ENCODE measurements at places on chromosomes 7 and 10.
A peak's percentile ranks its signal among the peaks of the same experiment; 100 is the strongest.

- no peak for DNase-seq
Observed at GRCh38 chr10:117132751-117133231, 5.3 kb downstream of the VAX1 start.

- DNase-seq = no peak
Observed at GRCh38 chr7:114008696-114009095, 89.9 kb upstream of the PPP1R3A start.

DNA sequence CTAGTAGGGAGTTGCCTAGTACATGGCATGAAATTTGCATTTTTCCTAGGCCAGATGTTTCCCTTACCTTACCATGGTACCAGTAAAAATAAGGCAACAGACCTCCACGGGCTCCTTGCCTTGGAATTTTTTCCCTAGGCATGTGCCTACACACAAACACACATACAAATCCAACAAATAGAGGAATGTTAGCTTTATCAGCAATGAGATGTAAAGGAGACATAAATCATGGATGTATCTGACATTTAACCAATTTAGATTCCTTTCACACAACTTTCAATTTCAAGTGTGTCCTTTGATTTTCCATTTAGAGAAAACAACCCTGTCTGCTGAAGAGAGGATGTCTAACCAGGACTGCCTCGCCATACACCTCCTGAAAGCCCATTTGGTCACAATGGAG, 209.7 kb upstream of the SP4 start:
- no peak for DNase-seq

DNA sequence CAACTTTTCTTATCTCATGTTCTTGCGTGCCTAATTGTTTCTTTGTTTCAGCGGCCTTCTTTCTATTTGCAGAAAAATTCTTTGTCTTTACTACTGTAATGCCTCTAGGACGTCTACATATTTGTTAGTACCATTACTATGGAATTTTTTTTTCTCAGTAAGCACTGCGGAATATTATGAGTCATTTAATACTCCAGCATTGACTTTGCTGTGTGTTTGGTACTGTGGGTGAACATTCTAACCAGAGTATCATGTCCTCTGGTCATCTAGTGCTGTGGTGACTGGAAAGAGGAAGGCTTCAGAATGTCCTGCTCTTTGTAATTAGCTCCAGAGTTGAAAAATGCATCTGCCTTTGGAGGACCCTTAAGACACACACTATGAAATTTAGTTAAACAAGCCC, 58.5 kb upstream of the FERD3L start:
- DNase-seq = no peak

GRCh38 chr10:4201866-4202825, 417.1 kb upstream of the KLF6 start:
- no peak for DNase-seq

- DNase-seq = no peak
Observed at GRCh38 chr7:12722636-12723605, 35.5 kb downstream of the ARL4A start.

- DNase-seq = no peak
Observed at GRCh38 chr7:2152646-2153045, 80.1 kb downstream of the MAD1L1 start.

DNA sequence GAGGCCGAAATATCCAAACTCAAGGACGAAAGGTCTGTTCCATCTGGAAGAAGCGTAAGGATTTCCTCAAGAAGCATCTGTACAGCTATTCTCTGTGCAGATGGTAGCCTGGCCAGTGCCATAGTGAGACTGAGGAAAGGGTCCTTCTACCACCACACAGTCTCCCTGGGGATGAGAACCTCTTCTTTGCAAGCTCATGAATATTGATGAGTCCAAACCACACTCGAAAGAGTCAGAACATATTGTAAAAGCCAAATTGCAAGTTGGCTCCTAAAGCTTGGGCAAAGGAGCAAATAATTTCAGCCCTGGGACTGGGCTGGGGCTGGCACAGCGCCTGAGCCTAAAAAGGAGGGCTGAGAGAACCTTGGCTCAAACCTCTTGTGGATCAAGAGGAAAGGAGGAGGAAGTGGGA, 66.1 kb upstream of the PIP4K2A start:
- DNase-seq = no peak

- DNase-seq = no peak
Observed at GRCh38 chr7:105202616-105203015, 186.1 kb downstream of the SRPK2 start.

DNA sequence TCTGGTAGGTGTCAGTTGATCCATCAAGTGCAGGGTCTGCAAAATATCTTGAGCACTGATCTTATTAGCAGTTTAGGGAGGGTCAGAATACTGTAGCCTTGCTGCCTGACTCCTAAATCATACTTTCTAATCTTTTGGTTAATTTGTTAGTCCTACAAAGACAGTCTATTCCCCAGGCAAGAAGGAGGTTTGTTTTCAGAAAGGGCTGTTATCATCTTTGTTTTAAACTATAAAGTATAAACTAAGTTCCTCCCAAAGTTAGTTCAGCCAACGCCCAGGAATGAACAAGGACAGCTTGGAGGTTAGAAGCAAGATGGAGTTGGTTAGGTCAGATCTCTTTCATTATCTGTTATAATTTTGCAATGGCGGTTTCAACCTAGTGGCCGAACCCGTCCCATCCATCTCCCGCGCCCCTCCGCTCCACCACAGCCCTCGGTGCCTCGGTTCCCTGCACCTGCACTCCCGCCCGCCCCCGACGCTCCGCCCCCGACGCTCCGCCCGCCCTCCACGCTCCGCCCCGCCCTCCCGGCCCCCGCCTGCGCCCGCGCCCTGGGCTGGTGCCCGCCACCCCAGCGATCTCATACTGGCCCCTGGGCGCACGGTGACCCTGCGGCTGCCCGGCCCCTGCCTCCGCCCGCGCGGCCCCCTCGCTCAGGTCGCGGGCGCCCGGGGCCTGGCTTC, at the start of gene ADCK2:
TSS of gene ADCK2 (plus strand) at position 564 of the 681 bp plus-strand sequence. CDS start 386 bp downstream, outside the sequence.
- peak; percentile 40 for DNase-seq

GRCh38 chr7:37016064-37016878, 292.0 kb upstream of the AOAH start:
- no peak for DNase-seq

GRCh38 chr7:98215561-98216495, 4.6 kb downstream of the BHLHA15 start:
- no peak for DNase-seq

- no peak for DNase-seq
Observed at GRCh38 chr10:116146372-116147140, 126.5 kb downstream of the GFRA1 start.

- DNase-seq = no peak
Observed at GRCh38 chr10:77403761-77404160, 233.8 kb downstream of the KCNMA1 start.

- DNase-seq = no peak
Observed at GRCh38 chr7:113268757-113269156, 150.4 kb upstream of the SMIM30 start.

GRCh38 chr10:33519130-33519860, 184.8 kb upstream of the NRP1 start:
- DNase-seq = no peak

DNA sequence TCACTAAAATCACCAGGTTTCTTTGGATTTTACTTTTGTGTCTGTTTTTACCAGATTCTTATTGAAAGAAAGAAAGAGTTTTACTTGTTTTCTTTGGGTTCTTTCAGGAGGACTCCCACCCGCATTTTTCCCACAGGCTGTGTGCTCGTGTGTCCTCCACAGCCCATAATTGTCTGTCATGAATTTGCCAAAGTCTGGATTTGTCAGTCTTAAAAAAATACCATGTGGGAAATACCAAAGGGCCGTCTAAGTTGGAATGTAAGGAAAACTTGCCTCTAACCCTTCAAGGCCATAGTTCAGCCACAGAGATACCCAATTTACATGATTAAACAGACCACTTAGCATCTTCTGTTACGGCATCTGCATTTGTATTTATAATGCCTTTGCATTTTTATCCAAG, 41.3 kb upstream of the INHBA start:
- no peak for DNase-seq

DNA sequence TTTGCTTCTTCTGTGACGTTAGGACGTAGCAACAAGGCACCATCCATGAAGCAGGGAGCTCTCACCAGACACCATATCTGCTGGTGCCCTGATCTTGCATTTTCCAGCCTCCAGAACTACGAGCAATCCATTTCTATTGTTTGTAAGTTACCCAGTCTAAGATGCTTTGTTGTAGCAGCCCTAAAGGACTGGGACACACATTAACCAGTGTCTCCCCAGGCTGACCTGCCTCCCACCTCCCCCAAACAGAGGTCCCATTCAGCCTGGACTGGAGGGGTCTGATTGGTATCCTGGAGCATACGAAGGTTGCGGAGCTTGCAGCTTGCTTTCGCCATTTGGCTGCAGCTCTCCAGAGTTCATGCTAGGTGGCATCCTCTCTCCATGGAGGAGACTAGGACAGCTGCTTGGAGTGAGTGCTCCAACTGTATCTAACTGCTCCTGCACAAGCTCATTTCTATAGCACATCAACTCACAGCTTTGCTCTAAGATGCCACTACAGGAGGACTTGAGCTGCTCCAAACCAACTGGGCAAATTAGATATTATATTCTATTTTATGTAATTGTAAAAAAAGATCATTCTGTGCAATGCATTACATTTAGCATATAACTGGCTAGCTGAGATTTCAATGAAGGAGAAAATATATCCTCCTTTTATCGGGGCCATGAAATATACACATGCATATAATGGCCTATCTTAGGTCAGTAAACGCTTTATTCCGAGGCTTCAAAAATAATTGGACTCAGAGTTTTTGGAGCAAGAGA, 8.0 kb upstream of the GRK5 start:
- DNase-seq = no peak

GRCh38 chr10:43125881-43126731, 12.1 kb upstream of the CSGALNACT2 start:
- no peak for DNase-seq

- DNase-seq = no peak
Observed at GRCh38 chr7:27554826-27555225, 107.9 kb downstream of the HIBADH start.

DNA sequence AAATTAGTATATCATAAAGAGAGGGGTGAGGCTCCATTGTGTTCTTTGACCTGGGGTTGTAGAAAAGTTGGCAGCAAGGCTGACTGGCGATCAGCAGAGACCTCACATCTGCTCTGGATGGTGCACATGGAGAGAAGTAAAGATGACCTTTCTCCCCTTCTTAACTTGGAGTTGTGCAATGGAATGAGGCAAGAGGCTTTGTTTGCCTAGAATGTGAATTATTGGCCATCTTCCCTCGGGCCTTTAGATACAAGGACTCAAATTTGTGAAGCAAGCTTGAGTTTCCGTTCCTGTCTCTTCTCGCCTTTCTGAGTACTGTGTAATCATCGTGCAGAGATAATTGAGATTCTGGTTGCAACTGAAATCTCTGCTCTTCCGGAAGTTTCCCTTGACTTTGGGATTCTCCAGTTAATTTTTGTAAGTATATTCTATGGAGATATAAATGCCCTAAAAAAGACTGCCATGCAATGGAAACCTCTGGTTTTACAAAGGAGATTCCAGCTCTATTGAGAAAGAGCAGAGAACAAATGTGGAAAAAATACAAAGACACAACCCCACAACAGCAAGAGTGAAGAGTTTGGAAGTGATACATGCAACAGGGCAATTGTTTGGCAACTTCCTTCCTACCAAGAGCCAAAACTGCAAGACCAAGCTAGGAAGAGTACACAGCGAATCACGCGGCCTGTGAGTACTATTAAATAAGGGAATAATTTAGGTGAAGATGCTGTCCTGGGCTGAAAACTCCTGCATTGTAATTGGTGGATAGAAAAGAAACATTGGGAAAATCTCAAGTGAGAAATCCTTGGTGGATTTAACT, 542.3 kb upstream of the NRP1 start:
- DNase-seq = no peak

DNA sequence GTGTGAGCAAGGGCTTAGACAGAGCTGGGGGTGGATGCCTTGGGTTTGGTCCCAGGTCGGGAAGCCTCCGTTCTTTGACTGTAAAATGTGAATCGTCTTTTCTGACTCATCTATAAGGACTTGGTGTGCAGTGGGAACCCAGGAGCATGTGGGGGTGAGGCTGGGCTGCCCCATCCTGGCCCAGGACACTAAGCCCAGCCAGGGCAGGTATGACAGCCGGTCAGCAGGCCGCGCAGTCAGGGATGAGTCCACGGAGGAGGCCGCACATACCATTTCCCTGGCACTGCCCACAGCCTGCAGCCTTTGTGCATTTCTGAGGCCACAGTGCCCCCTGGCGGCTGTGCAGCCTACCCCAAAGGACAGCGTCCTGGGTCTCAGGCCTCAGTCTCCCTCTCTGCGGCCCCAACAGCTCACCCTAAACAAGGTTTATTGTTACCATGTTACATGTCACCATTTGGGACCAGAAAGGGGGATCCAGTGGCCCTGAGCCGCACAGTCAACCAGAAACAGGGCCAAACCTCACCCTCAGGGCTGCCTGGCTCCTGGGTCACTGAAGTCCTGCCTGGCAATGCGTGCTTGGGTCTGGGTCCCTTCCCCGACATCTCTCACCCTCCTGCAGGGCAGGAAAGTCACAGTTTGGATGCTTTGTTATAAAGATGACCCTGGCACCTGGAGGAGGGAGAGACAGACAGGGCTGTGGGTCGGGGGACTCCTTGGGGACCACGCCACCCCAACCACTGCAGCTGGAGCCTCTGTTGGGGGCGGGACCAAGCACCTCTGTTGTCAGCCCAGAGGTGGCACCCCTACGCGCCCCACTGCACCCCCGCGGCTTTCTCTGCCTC, 14.4 kb upstream of the SH2B2 start:
- DNase-seq = peak; percentile 63

GRCh38 chr7:139692723-139693122, 85.1 kb downstream of the HIPK2 start:
- DNase-seq = no peak

DNA sequence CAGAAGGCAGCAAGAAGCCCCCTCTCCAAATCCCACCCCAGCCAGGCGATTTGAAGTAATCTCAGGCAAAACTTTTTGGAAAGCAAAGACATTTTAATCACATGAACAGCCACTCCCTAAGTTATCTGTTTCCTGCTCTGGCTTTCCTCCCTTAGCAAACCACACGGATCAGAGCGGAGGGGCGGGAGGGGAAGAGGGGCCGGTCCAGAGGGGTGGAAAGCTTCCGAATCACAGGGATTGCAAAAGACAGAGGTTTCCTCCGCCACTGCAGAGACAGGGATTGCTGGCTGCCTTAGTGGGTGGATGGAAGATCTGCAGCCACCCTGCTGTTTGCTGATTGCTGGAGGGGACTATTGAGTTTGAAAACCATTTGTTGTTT, 41.2 kb downstream of the ZCCHC24 start:
- DNase-seq = no peak

DNA sequence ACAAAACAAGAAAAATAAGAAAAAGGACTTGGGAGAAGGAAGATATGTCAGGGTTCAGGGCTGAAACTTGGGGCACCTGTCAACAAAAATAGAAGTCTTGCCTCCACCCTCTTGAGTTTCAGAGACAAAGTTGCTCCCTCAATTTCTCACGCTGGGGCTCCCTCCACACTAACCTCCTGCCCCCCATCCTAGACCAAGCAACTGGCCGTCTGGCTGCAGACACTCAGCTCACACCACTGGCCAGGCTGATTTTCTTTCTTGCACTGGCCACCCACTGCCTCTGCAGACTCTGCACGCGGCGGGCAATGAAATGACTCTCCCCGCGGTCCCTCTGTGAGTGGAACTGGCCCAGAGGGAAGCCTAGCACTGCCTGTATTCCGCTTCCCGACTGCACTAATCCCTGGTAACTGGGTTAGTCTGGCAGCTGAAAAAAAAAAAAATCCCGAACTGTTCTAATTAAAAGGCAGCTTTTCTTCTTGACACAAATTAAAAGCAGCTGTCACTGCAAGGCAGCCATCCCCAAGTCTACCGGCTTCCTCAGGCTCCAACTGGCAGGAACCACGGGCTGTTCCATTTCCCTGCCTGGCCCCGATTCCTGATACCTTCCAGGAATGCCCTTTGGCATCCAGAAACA, 83.5 kb downstream of the SPDYE5 start:
- DNase-seq = no peak
